Umbilical cord (tissue), 2 donors: ENCODE measurements at places on chromosomes 16 and 17. TPM values are rescaled to one million over a fixed set of nuclear protein-coding genes. Genes with fewer than 3 reads are reported as not detected.

GRCh38 chr16:53626811-53627210 is 76.8 kb downstream of the RPGRIP1L start:
- DNase-seq = no peak

GRCh38 chr17:77297693-77298666 is 157.2 kb downstream of the SEC14L1 start:
- DNase-seq = no peak

- DNase-seq = no peak
Observed at GRCh38 chr16:80114699-80115098, 426.1 kb upstream of the DYNLRB2 start.

Gene TBC1D3
- 2.2 TPM for total RNA-seq

DNA sequence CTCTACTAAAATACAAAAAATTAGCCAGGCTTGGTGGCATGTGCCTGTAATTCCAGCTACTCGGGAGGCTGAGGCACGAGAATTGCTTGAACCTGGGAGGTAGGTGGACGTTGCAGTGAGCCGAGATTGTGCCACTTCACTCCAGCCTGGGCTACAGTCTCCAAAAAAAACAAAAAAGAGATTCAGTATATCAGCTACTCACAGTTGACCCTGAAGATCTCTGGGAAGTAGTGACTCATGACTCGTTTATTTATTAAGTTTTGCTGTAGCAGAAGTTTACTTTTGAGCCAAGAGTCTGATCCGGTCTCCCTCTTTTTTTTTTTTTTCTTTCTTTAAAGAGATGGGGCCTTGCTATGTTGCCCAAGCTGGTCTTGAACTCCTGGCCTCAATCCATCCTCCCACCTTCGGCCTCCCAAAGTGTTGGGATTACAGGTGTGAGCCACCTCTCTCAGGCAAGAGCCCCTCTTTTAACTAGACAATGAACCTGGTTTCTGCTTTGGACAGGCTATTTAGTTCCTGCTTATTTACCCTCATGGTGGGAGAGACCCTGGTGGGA is 4.4 kb downstream of the MVP start:
- peak; percentile 89 for DNase-seq

Gene ATMIN
- 55.9 TPM for total RNA-seq

- DNase-seq = peak; percentile 96
Observed at GRCh38 chr17:11997147-11997971, at the start of gene ZNF18. TSS of gene ZNF18 (minus strand) at chr17:11997475. CDS start at chr17:11992829, 4,646 bp downstream.

GRCh38 chr17:29045734-29046472 is 3.0 kb downstream of the PIPOX start:
- no peak for DNase-seq

DNA sequence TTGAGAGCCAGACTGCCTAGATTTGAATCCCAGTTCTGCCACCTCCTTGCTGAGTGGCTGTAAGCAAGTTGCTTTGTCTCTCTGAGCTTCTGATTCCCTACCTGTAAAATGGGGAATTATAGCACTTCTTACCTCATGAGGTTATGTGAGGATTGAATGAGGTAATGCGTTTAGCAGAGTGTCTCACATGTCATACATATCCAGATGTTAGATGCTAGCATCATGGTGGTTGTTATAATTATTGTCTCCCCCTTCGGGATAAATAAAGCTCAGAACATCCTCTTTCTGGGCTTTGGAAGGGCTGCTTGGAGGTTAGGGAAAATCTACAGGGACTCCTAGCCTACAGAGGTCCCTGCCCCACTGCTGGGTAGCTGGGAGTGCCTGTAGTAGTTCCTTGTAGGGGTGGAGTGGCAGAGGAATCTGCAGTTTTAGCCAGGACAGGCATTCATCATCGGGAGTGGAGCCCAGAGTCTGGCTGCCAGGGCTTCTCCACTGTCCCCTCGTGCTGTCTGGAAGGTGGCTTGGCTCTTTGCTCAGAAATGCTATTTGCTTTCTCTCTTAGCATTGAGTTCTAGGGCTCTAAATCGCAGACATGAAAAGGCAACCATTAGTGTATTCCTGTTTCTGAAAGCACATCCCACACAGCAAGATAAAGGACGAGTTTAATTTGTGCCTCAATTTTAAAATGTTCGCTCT is 137.9 kb upstream of the CACNG3 start:
- no peak for DNase-seq

Gene DHRS11
- 20.2 TPM for total RNA-seq

DNA sequence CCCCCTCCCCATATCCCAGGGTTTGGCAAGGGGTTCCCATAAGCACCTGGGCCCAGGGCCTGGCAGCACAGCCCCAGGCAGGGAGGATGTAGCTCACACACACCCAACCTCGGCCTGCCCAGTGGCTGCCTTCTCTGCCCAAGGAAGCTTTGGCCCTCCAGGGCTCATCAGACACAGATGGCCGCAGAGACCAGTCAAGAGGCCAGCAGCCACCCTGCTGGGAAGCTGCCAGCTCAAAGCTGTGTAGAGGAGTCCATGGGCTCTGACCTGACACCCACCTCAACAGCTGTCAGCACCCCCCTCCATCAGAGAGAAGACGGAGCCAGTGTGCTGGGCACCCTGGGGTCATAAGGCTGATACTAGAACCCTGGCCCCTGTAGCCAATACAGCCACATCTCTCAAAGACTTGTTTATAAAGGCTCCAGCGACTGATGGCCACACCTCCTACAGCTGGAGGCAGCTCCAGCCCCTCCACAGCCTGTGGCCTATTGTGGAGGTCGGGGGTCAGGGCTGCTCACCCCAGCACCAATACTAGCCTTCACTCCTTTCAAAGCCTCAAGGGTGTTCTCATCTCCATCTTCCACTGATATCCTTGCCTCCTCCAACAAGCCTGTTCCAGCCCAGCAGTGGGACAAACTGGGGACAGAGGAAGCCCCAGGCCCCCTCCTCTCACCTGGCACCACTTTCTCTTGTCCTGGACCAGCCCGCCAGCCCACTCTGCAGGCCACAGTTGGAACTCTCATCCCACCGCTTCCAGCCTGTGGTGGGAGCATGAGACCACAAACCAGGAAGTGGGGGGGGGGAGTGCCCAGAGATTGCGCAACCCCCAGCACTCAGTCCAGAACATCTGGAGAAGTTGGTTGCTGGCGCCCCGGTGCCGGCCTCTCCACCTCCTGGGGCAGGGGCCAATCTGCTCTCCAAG is 2.2 kb upstream of the MPG start:
- peak; percentile 85 for DNase-seq

DNA sequence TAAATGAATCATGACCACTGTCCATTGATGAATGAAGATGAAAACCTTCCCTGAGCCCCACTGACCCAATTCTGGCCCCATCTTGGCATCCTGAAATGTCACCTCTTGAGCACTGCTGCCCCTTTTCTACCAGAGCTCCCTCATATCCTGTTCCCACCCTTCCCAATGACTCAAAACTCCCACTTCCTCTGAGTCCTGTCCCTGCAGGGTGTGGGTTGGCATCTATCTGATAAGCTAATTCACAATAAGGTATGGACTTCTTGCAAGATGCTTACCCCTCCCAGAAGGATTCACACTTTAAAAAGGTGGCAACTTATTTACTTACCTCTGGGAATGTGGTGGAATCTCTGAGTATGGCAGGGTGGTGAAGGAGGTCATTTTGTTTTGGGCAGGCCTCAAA is 13.3 kb upstream of the CSNK2A2 start:
- no peak for DNase-seq

DNA sequence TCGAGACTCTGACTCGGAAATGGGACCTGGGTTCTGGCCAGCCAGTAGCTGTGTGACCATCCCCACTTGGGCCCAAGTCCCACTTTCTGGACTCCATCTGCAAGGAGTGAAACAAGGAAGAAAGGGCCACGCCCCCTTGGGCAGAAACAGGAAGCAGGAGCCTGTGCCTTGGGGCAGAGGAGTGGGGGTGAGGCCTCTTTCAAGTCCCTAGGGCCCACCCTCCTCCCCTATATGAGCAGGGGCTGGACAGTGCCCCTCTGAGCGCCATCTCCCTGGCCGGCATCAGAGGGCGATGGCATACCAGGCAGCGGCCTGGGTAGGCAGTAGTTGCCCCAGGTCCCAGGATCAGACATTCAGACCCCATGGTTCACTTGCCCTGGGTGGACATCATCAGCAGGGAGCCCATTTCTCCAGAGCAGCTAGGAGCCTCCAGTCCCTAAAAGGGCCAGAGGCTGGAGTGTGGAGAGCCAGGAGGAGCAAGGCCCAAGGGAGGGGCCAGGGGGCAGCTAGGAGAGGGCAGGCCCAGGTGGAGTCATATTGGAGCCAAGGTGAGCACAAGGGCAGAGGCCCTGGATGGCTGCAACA is 7.1 kb downstream of the BCAR1 start:
- peak; percentile 72 for DNase-seq

- no peak for DNase-seq
Observed at GRCh38 chr17:3974138-3974687, 10.0 kb upstream of the ATP2A3 start.

Gene CRHR1
- total RNA-seq = 3.9 TPM

Gene CACNG3
- total RNA-seq = not detected

DNA sequence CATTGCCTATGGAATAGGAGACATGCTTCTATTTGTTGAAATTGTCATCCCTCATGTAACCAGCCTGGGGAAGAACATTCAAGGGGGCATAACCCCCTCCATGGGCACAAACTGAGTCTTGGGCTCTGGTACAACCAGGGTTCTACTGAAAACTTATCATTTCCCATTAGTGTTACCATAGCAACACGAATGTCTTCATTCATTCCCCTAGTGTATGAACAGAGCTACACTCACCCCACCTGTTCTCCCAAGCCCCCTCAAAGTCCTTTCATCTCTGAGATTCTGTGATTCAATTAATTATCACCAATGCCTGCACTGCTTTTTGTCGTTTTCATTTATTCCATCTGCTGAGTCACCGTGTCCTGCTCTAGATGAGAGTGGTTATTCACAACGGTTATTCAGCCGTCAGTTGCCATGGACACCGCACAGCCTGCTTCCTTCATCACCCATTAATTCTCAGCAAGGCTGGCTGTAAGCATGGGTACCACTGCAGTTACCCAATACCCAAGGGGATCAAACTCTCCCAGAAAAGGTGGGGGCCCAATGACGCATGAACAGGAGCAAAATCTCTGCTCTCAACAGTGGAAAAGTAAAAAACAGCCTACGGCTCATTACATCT is 1.6 kb upstream of the GAST start:
- DNase-seq = no peak

DNA sequence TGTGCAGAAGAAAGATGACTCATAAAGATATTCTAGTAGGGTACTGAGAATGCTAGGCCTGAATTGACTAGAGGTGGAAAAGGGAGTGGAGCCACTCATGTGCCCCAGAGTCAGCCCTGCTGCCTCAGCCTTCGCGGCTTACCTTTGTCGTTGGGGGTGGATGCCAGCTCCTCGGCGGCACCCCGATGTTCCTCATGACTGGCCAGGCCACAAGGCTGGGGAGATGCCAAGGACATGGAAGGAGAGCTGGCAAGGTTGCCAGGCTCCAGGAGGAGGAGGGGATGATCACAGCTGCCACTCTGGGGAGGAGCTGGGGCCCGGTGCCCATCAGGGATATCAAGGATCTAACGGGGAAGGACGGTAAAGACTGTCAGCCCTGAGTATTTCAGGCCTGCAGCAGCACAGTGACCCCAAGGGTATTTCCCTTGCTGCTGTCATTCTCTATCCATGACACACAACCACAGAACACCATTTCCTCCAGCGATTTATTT is 9.7 kb upstream of the SLC35B1 start:
- no peak for DNase-seq

Gene SLC5A11
- not detected for total RNA-seq

DNA sequence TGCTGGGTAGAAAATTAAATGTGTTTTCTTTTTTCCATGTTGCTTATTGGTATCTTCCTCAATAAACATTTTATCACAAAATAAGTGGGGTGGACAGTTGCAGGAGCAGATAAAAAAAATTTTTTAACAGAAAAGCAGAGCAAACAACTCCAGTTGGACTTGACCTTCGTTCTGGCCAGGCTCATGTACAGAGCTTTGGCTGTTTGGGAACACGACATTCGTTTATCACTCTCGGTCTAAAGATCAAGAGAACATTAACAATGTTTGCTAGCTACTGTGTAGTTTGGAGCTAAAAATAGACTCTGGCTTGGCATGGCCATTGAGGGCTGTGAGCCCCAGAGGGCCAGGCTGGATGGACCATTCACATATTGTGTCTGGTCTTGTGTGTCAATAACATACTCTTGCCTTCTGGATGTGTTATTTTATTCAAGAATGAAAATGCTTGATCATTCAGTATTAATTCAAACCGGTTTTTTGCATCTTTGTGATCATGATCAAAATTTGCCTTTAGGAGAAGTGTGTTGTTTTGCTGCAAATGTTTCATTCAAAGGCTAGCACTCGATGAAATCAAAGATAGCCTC is 56.6 kb downstream of the TMEM186 start:
- DNase-seq = no peak

GRCh38 chr17:57906910-57907309 is 48.3 kb downstream of the CUEDC1 start:
- no peak for DNase-seq

Gene MT1M
- total RNA-seq = not detected

Gene PYDC1
- not detected for total RNA-seq

DNA sequence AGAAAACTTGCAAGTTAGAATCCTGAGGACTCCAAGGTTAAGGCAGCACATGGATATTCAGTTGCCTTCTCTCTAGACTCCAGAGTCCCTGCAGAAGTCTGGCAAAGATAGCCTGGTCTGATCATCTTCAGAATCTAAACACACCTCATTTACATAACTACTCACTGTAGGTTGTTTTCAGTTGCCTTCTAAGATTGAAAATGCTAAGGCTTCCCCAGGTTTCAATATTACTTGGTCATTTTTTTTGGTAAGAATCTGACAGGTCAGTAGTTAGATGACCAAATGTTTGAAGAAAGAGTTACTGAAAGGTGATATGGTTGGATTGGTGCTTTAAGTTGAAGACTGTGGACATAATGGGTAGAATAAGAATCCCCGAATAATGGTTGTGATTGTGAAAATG is 205.4 kb upstream of the KCNJ16 start:
- no peak for DNase-seq

DNA sequence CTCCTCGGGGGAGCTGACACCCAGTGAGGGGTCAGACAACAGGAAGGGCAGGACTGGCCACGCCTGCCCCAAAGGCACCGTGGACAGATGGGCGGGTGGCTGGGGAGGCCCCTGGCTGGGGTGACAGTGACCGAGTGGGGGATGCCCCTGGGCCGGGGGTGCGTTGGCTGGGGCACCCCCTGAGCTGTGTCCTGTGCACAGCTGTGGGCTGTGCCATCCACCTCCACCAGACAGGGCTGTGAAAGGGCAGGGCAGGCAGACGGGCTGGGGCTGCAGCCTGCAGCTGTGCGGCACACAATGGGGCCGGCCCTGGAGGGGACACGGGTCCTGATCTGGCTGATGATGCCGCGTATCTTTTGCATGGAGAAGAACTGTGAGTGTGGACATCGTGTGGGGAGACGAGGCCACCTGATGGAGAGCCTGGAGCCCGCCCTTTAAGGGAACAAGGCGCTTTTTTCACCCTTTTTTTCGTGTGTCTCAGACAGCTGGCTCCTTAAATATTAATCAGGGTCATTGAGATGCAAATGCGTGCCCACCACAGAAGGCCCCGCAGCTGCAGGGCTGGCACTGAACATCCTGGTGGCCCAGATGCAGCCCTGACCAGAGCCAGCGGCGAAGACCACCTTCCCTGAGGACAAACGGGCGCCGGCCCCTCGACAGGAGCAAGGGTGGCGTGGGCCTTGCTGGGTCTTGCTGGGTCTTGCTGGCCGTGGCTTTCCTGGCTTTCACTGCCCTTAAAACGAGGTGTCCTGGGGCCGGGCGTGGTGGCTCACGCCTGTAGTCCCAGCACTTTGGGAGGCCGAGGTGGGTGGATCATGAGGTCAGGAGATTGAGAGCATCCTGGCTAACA is 42.4 kb upstream of the GNG13 start:
- no peak for DNase-seq

GRCh38 chr17:34613064-34614019 is 34.0 kb downstream of the TMEM132E start:
- DNase-seq = peak; percentile 7

Gene WNT9B
- total RNA-seq = not detected
